AG20443 (cell line): ENCODE measurements at places on chromosomes 5 and 9.

DNA sequence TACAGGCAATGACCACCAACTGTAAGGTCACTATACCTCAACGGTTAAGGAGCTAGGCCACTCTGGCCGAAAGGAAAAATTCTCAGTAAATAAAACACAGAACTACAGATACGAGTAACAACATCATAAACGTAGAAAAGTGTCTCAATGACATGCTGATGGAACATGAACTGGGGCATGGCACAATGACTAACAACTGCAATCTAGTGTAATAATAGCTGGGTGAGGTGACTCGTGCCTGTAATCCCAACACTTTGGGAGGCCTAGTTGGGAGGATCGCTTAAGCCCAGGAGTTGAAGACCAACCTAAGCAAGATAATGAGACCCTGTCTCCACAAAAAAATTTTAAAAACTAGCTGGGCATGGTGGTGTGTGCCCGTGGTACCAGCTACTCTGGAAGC, 9.8 kb upstream of the RAPGEF6 start:
- DNase-seq, result no peak

- DNase-seq, result no peak
Measured at GRCh38 chr5:129670957-129671500, 76.9 kb upstream of the MINAR2 start.

- DNase-seq, result no peak
Measured at GRCh38 chr5:50583621-50584020, 82.8 kb upstream of the PARP8 start.

GRCh38 chr5:34717426-34718327, 61.5 kb downstream of the RAI14 start:
- peak; percentile 89 for DNase-seq

- no peak for DNase-seq
Measured at GRCh38 chr5:14699807-14700400, 35.4 kb downstream of the OTULIN start.

DNA sequence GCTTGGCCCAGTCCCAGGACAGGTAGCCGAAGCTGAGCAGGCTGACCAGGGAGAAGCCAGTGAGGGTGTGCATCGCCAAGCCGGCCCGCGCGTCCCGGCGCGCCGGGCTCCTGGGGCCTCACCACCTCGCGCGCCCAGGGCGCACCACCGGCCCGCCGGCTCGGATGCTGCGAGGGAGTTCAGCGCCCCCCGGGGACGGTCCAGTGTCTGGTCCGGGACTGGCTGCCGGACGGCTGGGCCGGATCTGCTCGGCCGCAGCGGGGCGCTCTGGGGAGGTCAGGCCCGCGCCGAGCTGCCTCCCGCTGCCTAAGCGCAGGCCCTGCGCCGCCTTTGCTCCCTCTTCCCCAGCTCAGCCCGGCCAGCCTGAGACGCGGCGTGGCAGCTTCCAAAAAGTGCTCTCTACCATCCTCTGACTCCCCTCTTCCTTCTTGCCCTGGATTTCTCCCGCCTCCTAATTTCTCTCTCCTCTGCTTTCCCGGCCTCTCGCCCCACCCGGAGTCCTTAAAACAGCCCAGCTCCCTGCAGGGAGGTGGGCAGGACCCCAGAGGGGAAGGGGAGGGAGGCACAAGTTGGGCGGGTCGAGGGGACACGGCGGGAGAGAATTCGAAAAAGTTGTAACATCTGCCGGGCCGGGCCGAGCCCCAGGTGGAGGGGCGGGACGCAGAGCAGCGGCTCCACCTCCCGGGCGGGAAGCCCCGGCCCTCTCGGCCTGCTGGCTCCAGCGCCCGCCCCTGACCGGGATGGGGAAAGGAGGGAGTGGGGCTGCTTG, at the start of gene ARSI:
ARSI (minus strand) TSS at position 605 of the 769 bp plus-strand sequence; CDS start at position 73, 532 bp downstream.
- peak; percentile 86 for DNase-seq

DNA sequence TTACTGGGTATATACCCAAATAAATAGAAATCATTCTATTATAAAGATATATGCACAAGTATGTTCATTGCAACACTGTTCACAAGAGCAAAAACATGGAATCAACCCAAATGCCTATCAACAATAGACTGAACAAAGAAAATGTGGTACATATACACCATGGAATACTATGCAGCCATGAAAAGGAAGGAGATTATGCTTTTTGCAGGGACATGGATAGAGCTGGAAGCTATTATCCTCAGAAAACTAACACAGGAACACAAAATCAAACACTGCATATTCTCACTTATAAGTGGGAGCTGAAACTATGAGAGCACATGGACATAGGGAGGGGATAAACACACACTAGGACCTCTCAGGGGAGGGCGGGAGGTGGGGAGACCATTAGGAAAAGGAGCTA, 298.4 kb upstream of the CDH9 start:
- DNase-seq, result no peak

GRCh38 chr5:136155761-136156160, 23.1 kb downstream of the SMAD5 start:
- DNase-seq, result no peak
